Erythroblast (primary cell): ENCODE measurements at places on chromosomes 5 and 9.

- peak; percentile 21 for DNase-seq
Observed at GRCh38 chr5:96049398-96050272, 88.0 kb upstream of the ELL2 start.

GRCh38 chr9:20447291-20447690 is 175.0 kb downstream of the MLLT3 start:
- DNase-seq, result no peak

DNA sequence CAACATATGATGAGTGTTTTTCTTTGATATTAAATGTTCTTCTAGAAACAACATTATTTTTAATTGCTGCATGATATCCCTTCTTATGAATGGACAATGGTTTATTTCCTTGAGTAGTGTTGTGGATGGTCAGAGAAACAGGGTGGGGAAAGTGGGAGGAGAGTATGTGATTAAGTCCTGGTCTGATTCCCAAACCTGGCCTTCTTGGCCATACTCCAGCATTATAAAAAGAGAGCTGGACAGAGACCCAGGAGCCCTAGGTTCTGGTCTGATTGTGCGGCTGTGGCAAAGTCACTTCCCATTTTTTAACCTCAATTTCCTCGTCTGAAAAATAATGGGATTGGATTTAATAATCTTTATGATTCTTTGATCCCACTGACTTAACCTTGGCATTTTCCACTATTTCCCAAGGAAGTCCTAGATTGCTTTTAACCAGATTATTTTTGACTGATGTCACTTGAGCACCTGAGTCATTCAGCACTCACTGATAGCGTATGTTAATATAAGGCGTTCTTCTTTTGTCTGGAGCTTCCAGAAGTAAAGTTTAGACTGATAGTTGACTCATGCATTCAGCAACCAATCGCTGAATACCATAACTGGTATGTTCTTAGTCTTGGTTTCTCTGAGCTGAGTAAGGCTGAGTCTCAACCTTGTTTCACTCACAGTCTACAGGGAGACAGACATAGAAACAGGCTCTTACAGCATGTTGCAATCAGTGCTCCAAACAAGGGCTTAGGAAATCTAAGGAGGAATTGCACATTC is 26.2 kb downstream of the OSMR start:
- no peak for DNase-seq

- peak; percentile 41 for DNase-seq
Observed at GRCh38 chr9:122261469-122261881, 3.2 kb downstream of the RBM18 start.

DNA sequence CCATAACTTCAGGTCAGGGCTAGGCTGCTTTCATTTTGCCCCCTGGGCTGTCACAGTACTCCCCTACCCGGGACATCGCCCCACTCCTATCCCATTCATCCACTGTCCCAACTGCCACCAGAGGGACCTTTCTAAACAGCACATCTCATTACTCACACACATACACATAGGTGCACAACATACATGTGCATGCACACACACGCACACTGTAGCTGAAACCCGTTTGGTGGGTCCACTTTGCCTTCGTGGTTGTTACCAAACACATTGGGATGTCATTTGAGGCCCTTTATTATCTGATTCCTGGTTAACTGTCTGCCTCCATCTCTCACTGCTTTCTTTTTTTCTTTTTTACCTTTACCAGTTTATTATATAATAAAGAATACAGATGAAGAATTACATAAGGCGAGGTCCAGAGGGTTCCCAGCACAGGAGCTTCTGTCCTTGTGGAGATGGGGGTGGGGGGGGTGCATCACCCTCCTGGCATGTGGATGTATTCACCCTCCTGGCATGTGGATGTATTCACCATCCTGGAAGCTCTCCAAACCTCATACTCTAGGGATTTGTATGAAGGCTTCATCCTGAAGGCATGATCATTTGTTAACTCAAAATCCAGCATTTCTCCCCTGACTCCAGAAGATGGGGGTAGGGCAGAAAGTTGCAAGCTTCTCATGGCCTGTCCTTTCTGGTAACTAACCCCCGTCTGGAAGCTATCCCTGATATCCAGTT is 186.0 kb downstream of the GOLPH3 start:
- DNase-seq, result no peak
